Naive thymus-derived CD4-positive, alpha-beta T cell (primary cell): ENCODE measurements at places on chromosomes 2 and 18. TPM values are rescaled to one million over a fixed set of nuclear protein-coding genes. Genes with fewer than 3 reads are reported as not detected.

- DNase-seq = no peak
Observed at GRCh38 chr2:216754336-216754735, 59.0 kb upstream of the IGFBP5 start.

- no peak for DNase-seq
Observed at GRCh38 chr18:71189581-71189980, 900.7 kb downstream of the SOCS6 start.

Gene RRM2
- polyA plus RNA-seq = not detected

GRCh38 chr2:105056245-105056644, 18.4 kb downstream of the MRPS9 start:
- no peak for DNase-seq

Gene B4GALT6
- polyA plus RNA-seq = 0.11 TPM

DNA sequence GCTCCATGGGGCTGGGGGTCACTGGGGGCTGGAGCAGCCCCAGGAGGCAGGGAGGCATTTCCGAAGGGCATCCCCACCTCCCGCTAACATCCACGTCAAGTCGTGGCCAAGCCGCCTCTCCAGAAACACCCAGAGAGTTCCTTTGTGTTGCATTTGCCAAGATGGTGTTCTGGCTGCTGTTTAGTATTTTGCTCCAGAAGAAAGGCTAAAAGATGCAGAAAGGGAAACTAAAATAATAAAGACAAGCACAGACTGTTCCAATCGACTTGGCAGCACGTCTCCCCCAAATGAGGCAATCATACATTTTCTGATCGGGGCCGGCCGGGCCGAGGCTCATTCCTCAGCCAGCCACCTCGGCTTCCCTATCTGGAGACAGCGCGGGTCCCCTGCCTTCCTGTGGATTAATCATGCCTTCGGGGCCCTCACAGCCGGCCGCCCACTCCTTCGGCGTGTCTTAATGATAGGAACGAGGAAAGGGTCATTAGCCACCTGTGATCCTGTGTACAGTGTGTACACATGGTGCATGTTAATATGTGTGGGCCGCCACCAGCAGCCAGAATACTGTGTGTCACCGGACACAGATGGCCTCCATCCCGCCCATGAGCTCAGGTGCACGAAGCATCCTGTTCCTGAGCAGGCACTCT, 169.2 kb downstream of the KLHL29 start:
- no peak for DNase-seq

Gene UGT1A3
- polyA plus RNA-seq = not detected
